B cell (primary cell): ENCODE measurements at places on chromosomes 1 and 21. TPM values are rescaled to one million over a fixed set of nuclear protein-coding genes. Genes with fewer than 3 reads are reported as not detected.

DNA sequence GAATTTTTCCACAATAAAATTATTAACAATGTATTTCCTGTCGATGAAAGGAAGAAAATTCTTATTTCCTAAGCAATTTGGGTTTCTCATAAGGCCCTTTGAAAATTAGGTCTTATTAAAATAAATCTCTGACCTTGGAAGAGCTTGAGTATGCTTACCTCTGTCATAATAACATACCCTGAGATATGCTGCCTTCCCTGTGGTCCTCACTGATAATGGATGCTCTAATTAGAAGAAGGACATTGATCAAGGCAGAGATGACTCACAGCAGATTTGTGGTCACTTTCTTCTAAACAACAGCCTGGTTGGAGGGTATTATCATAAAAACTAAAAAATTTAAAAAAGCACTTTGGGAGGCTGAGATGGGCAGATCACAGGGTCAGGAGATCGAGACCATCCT lies 217.8 kb downstream of the GRIK1 start:
- no peaks in the 10 kb centered on the region for H3K4me1 ChIP-seq
- H3K27ac ChIP-seq = no peak overlapping the region
- no peaks in the 10 kb centered on the region for H3K27me3 ChIP-seq
- H3K36me3 ChIP-seq = no peaks in the 10 kb centered on the region
- H3K4me3 ChIP-seq = no peak overlapping the region

DNA sequence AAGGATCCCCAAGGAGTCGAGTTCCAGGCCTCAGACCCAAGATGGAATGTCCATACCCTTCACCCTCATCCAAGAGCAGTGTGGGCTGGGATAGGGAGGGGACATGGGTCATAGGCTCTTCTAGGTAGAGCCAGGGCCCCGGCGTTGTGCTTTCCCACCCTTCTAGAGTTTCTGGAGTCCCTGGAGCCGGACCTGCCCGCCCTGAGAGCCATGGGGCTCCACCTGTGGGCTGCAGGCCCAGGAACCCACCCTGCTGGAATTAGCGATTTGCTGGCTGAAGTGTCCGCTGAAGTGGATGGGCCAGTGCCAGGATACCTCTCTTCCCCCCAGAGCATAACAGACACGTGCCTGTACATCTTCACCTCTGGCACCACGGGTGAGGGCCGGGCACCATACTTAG lies 1.1 kb downstream of the SLC27A3 start:
- H3K36me3 ChIP-seq = no peaks in the 10 kb centered on the region
- H3K27ac ChIP-seq = no peak overlapping the region
- peak overlapping the region; percentile 80 for H3K4me3 ChIP-seq
- no peak for DNase-seq
- H3K4me1 ChIP-seq = peaks cover 15% of the 10 kb centered on the region
- no peaks in the 10 kb centered on the region for H3K27me3 ChIP-seq

DNA sequence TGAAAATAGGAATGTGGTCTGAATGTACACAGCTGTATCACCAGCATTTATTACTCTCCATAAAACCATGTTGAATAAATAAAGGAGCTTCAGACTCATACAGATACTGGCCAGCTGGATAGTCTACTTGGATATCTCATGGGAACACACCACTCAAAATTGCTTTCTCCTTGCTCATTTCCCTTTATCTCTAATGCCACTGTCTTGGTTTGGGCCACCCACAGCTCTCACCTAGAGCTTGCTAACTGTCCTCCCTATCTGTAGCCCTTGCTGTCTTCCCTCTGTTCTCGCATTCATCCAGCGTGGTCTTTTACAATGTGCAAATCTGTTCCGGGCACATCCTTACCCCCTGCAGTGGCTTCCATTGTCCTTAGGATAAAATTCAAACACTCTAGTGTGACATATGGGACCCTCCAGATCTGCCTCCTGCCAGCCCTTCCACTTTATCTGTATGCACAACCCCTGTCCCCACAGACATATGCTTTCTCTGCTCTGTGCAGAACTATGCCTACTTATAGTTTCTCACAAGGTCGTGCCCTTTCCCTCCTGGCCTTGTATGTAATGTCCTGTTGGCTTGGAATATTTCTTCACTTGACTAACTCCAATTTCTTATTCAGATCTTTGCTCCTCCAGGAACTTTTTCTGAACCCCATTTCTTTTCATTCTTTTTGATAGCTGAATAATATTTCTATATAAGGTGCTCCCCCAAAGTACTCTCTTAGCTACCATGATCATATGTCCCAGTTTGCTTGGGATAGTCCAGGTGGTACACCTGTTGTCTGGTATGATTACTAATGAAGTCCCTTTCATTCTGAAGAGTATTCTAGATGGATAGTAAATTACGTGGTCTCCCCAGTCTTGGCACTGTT lies 2.9 kb downstream of the FLVCR1 start:
- H3K27me3 ChIP-seq = no peaks in the 10 kb centered on the region
- DNase-seq = no peak
- H3K36me3 ChIP-seq = peaks cover 4% of the 10 kb centered on the region
- no peak overlapping the region for H3K4me3 ChIP-seq
- H3K27ac ChIP-seq = no peak overlapping the region

- DNase-seq = no peak
- H3K36me3 ChIP-seq = no peaks in the 10 kb centered on the region
- H3K27me3 ChIP-seq = no peaks in the 10 kb centered on the region
- peaks cover 4% of the 10 kb centered on the region for H3K4me1 ChIP-seq
- no peak overlapping the region for H3K4me3 ChIP-seq
Observed at GRCh38 chr1:212920896-212921295, 29.4 kb upstream of the VASH2 start.

- H3K36me3 ChIP-seq = no peaks in the 10 kb centered on the region
- H3K4me3 ChIP-seq = no peak overlapping the region
- H3K4me1 ChIP-seq = peaks cover 83% of the 10 kb centered on the region
- peak overlapping the region; percentile 76 for H3K27ac ChIP-seq
Observed at GRCh38 chr21:33375101-33375644, 28.0 kb upstream of the IFNGR2 start.

DNA sequence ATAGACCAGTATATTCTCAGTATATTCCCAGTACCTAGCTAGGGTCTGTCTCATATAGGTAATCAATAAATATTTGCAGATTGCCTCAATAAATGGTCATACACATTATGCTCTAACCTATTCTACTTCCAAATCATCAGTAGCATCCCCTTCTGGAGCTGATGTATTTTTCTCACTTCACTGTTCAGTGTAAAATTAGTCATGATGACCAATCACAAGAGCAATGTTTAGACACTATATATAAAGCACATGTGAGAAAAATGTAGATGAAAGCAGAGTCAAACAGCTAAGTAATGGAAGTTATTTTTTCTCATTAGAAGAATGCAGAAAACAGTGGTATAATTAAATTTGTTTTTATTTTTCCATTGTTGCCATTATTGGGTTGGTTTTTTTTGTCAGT lies 34.7 kb downstream of the EPRS1 start:
- H3K4me3 ChIP-seq = no peak overlapping the region
- no peak overlapping the region for H3K27ac ChIP-seq
- peaks cover 8% of the 10 kb centered on the region for H3K36me3 ChIP-seq
- H3K4me1 ChIP-seq = no peaks in the 10 kb centered on the region
- no peak for DNase-seq
- H3K27me3 ChIP-seq = no peaks in the 10 kb centered on the region

- H3K27ac ChIP-seq = peak overlapping the region; percentile 96
- H3K27me3 ChIP-seq = no peaks in the 10 kb centered on the region
- peaks cover 42% of the 10 kb centered on the region for H3K4me1 ChIP-seq
- no peaks in the 10 kb centered on the region for H3K36me3 ChIP-seq
- DNase-seq = no peak
- peak overlapping the region; percentile 98 for H3K4me3 ChIP-seq
Observed at GRCh38 chr1:107963008-107963407, 2.0 kb downstream of the VAV3 start.

GRCh38 chr1:97942161-97943123 lies 21.6 kb upstream of the DPYD start:
- H3K27me3 ChIP-seq = no peaks in the 10 kb centered on the region
- no peak overlapping the region for H3K27ac ChIP-seq
- H3K4me1 ChIP-seq = no peaks in the 10 kb centered on the region
- no peaks in the 10 kb centered on the region for H3K36me3 ChIP-seq

DNA sequence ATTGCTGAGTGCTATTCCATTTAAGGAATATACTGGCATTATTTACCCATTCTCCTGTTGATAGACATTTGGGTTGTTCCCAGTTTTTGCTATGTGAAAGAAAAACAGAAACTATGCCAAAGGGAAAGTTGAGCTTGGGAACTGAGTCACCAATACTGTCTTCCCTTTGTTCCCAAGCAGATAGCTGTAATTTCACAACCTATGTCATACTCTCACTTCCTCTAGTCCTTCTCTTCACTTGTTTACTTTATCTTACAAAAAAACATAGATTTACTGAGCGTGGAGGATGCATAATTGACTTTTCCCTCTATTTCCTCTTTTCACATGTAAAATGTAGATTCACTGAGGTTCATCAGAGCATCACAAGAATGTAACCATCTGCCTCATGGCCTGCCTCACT lies 32.4 kb upstream of the PGBD5 start:
- no peaks in the 10 kb centered on the region for H3K36me3 ChIP-seq
- H3K4me3 ChIP-seq = no peak overlapping the region
- no peak overlapping the region for H3K27ac ChIP-seq
- no peaks in the 10 kb centered on the region for H3K27me3 ChIP-seq
- peaks cover 8% of the 10 kb centered on the region for H3K4me1 ChIP-seq
- peak; percentile 7 for DNase-seq

DNA sequence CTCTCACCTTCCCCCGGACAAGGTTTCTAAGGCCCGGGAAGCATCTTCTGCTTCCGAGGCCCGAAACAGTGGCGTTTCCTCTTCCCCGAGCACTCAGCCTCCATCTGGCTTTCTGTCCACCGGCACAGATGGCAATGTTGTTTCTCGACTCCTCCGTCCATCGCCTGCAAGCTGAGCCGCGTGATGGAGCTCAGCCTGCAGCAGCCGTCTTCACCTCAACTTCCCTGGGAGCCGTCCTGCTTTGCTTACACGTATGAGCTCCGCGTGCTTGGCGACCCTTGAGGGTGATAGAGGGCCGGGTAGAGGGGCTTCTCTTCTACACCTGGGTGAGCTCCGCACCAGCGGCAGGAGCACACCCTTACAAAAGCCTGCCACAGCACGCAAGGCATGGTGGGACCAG lies 80.4 kb downstream of the AJAP1 start:
- H3K4me1 ChIP-seq = no peaks in the 10 kb centered on the region
- H3K27ac ChIP-seq = no peak overlapping the region
- H3K27me3 ChIP-seq = no peaks in the 10 kb centered on the region
- no peak for DNase-seq
- no peak overlapping the region for H3K4me3 ChIP-seq

- no peaks in the 10 kb centered on the region for H3K4me1 ChIP-seq
- peak; percentile 20 for DNase-seq
- H3K36me3 ChIP-seq = no peaks in the 10 kb centered on the region
- H3K27me3 ChIP-seq = no peaks in the 10 kb centered on the region
Observed at GRCh38 chr1:73998348-73998959, 199.5 kb downstream of the LRRIQ3 start.

DNA sequence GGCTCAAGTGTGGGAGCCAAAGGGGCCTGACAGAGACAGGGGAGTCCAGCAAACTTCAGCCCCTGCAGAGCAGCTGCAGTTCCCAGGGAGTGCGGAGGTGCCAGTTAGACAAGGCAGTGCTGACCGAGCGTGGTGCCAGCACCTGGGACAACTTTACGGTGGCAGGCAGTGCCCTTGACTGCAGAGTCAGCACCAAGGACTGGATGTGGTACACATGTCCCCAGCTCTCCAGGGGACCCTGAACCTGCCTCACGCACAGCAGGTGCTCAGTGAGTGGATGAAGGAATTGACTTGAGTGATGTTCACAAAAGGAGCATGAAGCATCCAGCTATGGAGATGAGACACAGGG lies 296.5 kb downstream of the SIPA1L2 start:
- no peak for DNase-seq
- no peaks in the 10 kb centered on the region for H3K27me3 ChIP-seq
- H3K36me3 ChIP-seq = no peaks in the 10 kb centered on the region
- H3K4me3 ChIP-seq = no peak overlapping the region
- H3K27ac ChIP-seq = no peak overlapping the region

GRCh38 chr1:152801333-152801732 lies 4.8 kb downstream of the LCE1D start:
- DNase-seq = no peak
- H3K27ac ChIP-seq = no peak overlapping the region
- H3K27me3 ChIP-seq = no peaks in the 10 kb centered on the region
- no peaks in the 10 kb centered on the region for H3K36me3 ChIP-seq

DNA sequence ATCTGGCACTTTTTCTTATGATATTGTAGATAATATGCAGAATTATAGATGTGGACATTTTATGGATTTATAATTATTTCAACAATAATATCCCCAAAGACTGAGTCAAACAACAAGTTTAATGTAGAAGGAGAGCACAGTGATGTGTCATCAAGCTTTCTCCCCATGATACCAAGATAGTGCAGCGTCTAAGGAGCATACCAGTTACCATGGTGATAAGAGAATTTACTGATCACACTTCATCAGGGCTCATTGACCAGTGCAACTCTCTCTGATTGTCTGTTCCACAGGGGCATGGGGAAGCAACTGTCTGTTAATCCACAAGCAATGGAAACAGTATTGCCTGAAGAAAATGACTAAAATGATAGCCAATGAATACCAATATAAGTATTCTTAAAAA lies 209.6 kb upstream of the DPYD start:
- H3K27me3 ChIP-seq = no peaks in the 10 kb centered on the region
- no peak for DNase-seq

DNA sequence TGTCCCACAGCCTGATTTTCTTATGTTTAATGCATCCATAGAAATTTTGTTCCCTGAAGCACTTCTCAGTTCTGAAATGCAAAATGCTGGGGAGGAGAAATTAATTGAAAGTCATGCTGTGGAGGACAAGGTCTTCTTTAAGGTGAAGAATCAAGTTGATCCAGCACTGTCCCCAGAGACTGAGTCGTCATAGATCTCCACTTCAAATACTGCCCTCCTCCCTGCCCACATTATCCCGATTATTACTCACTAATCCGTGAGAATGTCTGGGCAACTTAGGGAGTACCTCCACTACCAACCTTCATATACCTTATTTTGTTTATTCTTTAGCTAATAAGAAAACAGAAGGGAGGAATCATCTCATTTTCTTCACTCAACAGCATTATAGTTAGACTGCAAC lies 70.0 kb upstream of the FMN2 start:
- H3K4me3 ChIP-seq = no peak overlapping the region
- H3K36me3 ChIP-seq = no peaks in the 10 kb centered on the region
- H3K27me3 ChIP-seq = no peaks in the 10 kb centered on the region
- no peak for DNase-seq

DNA sequence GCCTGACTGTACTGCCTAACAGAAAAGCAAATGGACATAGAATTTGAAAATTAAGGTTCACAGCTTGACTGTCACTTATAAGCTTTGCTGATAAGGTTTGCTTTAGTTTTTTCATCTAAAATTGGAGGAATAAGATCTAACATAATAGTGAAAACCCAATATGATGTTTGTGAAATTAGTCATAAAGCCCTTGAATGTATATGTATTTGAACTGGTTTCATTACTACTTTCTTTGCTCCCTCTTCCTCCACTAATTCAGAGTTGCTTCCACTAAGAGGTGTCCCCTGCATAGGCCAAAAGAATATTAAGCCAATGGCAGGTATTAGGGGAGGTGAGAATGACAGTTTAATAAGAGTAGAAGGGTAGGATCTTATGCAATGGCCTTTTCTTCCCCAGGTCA lies 10.5 kb downstream of the PRPF38A start:
- no peaks in the 10 kb centered on the region for H3K4me1 ChIP-seq
- no peaks in the 10 kb centered on the region for H3K27me3 ChIP-seq
- DNase-seq = no peak
- peaks cover 23% of the 10 kb centered on the region for H3K36me3 ChIP-seq
- no peak overlapping the region for H3K27ac ChIP-seq

- DNase-seq = no peak
- H3K36me3 ChIP-seq = no peaks in the 10 kb centered on the region
- no peak overlapping the region for H3K4me3 ChIP-seq
- H3K27me3 ChIP-seq = no peaks in the 10 kb centered on the region
Observed at GRCh38 chr1:226201029-226201593, 14.6 kb upstream of the ACBD3 start.

The ANKRD34A gene
- total RNA-seq = 1.8 and 2.8 TPM in 2 replicates

The ETV3L gene
- not detected in 2 replicates for total RNA-seq

The FLG2 gene
- total RNA-seq = not detected in 2 replicates

The ADAMTSL4 gene
- total RNA-seq = 0.34 TPM in 1 of 2 replicates, not detected in the other

The DNAJC6 gene
- total RNA-seq = 0.69 and 1.00 TPM in 2 replicates

The ADCY10 gene
- 0.12 and 0.15 TPM in 2 replicates for total RNA-seq
